Stimulated activated CD4-positive, alpha-beta T cell treated with anti-CD3 and anti-CD28 coated beads, Interleukin-15, amount 100 ng/mL, for 1 hour (primary cell): ENCODE measurements at places on chromosomes 5 and 9.

GRCh38 chr9:37776328-37776727 lies 8.5 kb downstream of the EXOSC3 start:
- DNase-seq = no peak

- DNase-seq = no peak
These were observed 15.3 kb downstream of the FPGS start for GRCh38 chr9:127817881-127818434.

GRCh38 chr5:147046281-147046680 lies 167.7 kb upstream of the PPP2R2B start:
- DNase-seq = no peak

DNA sequence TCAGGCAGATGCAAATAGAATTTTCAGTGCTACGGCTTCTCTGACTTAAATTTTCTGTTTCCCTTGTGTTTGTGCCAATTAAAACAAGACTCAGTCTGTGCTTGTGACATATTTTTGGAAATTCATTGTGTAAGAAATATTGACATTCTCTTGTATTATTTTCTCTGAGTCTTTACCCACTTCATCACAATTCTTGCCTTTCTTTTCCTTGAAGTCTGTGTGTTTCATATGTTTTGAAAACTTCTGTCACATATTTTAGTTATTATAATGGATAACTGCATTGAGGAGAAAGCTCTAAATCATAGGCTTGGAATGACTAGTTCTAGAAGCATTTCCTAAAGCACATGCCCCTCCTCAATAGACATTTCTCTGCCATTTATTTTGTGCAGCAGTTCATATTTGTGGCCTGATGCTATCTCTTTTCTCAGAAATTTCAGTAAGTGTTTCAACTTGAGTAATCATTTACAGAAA lies 206.6 kb downstream of the PALM2AKAP2 start:
- DNase-seq = no peak

- DNase-seq = no peak
These were observed 135.0 kb downstream of the TAF11L14 start for GRCh38 chr5:17769277-17769676.

- no peak for DNase-seq
These were observed 47.9 kb downstream of the COL5A1 start for GRCh38 chr9:134689321-134690181.

DNA sequence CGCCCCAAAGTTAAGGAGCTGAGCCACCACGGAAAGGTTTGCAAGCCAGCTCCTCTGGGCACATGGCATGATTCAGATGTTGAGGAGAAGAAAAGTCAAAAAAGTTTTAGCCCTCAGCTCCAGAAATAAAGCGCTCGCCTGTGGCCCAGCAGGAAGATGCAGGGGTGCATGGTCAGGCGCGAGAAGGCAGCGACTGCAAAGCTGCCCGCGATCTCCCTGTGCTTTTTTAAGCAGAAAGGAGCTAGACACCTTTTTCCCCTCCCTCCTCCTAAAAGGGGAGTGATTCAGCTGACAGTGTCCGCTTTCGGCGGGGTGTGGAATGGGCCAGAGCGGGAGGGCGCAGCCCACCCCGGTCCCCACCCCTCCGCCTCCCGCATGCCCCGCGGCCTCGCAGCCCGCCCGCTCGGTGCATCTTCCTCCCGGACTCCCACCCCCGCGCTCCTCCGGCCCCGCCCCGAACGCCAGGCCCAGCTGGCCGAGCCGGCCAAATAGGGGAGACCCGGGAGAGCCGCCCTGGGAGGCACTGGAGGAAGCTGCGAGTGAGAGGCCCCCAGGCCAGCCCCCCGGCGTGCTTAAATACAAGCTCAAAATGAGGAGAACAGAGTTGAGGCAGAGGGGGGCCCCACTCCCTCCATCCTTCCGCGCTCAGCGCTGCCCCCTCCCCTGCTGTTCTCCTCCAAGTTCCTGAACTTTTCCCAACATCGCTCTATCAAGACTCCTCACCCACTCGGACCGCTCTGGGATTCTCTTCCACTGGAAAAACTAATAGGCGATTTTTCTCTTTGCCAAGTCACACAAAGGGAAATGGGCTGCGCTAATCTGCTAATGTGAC lies at the start of gene ADAMTS12:
TSS of gene ADAMTS12 (minus strand) at position 203 of the 832 bp plus-strand sequence. CDS start at position 69, 134 bp downstream.
- DNase-seq = no peak

- DNase-seq = no peak
These were observed 544.5 kb downstream of the CSNK1G3 start for GRCh38 chr5:124056326-124056990.

GRCh38 chr5:72746736-72747135 lies 69.7 kb upstream of the TNPO1 start:
- DNase-seq = no peak

DNA sequence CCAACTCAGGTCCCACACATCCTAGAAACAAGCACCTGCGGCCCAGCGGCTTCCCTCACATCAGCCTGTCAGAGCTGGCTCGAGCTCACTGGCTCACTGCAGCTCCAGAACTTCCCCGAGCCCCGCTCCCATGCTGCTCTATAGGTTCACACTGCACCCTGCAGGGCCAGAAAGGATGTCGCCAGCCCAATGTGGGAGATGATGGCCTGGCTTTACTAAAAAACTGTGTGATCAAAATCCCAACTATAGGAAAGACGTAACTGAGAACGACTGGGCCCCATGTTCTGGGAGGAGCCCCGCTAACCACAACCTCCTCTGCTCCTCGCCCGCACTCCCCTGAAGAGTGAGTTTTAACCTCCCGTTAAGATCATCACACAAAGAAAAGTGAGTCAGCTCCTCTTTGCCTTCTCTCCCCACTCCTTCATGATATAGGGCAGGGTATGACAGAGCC lies 4.6 kb downstream of the SURF4 start:
- no peak for DNase-seq

DNA sequence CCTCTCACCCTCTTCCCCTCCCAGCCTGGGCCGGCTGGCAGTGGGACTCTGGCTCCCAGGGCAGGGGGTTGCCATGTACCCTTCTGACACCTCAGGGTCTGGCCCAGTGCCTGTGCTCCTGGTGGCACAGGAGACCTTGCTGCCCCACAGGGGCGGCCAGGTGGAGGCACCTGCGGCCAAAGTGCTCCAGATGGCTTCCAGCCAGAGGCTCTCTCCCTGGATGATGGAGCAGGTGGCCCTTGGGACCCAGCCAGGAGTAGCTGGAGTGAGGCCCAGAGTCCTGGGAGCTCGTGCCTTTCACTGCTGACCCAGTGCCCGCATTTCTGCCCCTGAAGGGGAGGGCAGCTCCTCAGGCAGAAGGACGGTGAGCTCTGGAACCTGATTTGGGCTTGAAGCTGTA lies 87.3 kb downstream of the NTNG2 start:
- DNase-seq = no peak

DNA sequence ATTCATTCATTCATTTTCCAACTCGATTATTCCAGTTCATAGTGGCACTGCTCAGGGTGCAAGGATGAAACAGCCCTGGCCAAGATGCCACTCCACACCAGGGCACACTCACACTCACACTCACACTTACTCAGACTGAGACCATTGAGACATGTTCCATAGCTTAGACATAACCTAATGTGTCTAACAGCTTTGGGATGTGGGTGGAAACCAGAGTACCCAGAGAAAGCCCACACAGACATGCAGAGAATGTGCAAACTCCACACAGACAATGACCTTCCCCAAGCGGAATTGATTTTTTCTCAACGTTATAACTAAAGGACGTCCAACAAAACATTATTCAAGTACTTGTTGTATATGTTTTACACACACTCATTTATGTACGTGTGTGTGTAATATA lies 1363.5 kb downstream of the EFNA5 start:
- no peak for DNase-seq

DNA sequence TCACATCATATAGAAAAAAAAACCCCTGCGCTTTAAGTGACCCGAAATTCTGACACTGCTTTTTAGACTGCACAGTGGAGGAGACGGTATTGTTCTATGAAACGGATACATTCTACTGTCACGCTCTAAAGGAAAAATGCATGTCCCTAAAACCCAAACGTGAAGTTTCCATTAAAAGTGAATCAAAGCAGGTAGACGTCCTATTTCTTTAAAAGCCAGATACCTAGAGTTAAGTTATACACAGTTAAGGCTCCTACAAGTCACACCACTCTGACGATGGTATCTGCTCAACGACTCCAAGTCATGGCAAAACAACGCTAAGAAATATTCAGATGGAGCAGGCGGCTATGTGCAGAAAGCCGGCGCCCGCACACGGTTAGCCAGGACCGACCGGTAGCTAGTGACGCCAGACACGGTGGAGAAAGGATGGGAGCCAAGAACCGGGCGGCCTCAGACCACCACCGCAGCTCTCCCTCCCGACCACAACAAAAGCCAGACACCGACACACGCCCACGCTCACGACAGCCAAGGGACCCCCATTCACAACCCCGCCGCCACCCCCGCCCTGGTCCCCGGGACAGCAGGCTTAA lies 734 bp downstream of the SKP1 start:
- DNase-seq = no peak

DNA sequence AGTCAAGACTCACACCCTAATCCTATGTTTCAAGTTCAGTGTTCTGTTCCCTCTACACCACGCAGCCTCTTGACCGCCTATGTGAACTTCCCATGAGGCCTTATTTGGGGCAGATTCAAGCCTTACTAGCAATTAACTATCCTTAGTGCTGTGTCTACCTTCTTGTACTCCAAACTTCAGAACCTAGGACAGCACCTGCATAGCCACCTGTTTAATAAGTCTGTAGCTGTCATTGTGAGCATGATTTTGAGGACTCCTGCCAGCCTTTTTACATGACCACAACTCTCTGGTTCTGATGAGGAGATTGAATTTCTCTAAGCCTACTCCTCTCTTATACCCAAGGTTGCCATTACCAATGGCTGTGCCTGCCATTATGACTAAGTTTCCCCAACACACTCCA lies 50.8 kb upstream of the PCSK1 start:
- DNase-seq = no peak

DNA sequence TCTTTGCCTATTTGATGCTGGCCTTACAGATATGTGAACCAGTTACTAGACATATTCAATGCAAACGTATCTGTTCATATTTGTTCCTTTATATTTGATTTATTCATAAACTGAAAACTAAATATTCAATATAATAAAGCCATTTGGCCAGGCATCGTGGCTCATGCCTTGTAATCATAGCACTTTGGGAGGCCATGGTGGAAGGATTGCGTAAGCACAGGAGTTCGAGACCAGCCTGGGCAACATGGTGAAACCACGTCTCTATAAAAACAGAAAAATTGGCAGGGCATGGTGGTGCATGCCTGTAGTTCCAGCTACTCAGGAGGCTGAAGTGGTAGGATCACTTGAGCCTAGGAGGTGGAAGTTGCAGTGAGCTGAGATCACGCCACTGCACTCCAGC lies 49.2 kb upstream of the CTNNAL1 start:
- DNase-seq = no peak

GRCh38 chr9:136043441-136043991 lies 51.6 kb downstream of the NACC2 start:
- no peak for DNase-seq

DNA sequence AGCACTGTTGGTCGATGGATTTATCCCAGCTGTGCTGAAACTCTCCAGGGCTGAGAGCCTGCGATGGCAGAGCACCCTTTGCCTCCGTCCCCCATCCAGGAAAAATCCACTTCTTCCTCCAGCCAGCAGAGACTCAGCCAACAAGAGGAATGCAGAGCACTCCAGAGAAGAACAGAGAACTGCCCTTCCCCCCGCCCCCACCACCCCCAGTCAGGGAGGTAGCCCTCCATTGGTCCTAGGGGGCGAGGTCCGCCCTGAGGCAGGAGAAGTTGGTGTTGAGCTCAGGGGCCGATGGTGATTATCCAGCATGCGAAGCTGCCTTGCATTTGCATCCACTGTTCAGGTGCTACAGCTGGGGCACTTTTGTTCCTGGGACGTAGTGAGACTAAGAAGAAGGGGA lies 9.0 kb downstream of the TLX3 start:
- no peak for DNase-seq

GRCh38 chr9:108639696-108640095 lies 216.1 kb downstream of the ACTL7B start:
- no peak for DNase-seq

GRCh38 chr9:39587844-39588499 lies 232.5 kb downstream of the SPATA31A1 start:
- DNase-seq = no peak

DNA sequence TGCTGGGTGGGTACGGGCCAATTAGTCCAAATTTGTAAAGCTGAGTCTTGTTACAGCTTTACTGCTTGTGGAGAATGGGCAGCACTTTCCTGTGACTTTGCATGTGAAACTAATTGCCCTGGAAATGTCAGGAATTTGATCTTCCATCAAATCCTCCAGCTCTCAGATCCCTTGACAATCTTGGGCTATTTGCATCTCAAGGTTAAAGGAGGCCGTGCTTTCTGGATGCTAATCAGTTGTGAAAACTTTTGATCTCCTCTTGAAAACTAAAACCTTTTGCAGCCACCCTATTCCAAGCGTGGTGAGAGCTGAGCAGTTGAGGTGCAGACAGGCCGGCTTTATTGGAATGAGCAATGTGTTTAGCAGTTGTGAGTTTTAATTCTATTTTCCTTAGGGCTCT lies 68.0 kb upstream of the CLINT1 start:
- DNase-seq = no peak

GRCh38 chr9:138123086-138123485 lies 245.5 kb downstream of the CACNA1B start:
- DNase-seq = no peak

GRCh38 chr5:33755231-33755630 lies 136.6 kb downstream of the ADAMTS12 start:
- DNase-seq = no peak

- DNase-seq = no peak
These were observed at the start of gene UBE2QL1 for GRCh38 chr5:6448622-6449464. UBE2QL1 (plus strand) TSS chr5:6448859; CDS start chr5:6448894, 35 bp downstream.

DNA sequence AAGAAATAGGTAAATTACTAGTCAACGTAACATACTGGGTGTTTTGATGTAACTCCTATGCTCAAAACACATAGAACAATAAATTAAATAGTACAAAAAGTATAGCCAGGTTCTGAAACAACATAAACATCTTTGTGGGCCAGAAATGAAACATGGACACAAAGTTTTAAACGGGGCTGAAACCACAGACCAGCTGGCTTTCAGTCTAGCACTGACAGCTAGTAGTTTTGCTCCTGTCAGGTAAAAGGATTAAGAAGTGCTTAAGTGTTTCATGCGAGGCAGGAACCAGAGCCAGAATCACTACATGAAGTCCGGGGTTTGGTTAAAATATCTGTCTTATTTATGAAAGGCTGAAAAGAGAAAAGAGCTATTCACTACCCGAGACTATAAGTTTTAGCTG lies 19.5 kb downstream of the DCAF10 start:
- no peak for DNase-seq

- no peak for DNase-seq
These were observed 38.8 kb upstream of the PRDM9 start for GRCh38 chr5:23468658-23469057.

DNA sequence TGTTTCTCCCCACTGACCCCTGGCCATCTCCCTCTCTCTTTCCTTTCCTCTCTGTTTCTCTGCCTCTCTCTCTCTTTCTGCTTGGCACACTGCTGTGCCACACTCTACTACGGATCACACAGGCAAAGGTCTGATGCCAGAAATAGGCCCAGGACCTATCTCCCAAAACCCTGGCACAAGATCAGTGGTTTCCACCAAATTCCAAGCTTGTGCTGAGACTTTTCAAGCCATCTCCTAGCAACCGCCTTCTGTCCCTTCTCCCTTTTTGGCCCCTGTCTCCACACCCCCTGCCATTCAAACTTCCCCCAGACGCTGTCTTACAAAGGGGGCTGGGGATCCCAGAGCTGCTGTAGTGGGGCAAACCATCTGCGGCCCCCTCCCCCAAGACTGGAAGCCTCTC lies 38.5 kb upstream of the RARS1 start:
- no peak for DNase-seq
